ENCODE measurements at places on chromosomes 16 and 17.

- no peak for DNase-seq
These were observed 2.7 kb downstream of the DDX5 start for GRCh38 chr17:64503341-64503740.

DNA sequence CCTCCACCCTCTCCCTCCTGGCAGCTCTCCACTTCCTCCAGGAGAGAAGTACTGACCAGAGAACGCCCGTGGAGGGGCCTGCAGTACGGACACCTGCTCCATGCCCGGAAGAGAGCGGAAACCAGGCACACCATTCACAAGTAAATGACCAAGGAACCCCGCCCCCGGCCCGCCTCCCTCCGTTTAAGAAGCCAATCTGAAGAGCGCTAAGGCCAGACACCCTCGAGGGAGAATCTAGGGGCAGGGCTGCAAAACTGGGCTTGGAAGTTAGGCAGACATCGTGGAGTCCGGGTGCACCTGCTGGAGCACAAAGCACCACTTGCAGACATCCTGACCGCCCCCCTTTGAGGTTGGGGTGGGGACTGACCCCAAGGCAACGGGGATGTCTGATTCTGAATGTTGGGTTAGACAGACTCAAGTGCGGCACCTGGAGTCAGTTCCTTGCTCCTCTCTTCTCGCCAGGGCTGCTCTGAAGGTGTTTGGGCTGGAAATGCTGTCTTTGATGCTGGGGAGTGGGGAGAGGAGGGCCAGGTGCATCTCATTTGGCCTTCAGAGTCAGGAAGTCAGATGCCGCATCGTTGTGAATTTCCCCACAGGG, 964 bp upstream of the FAAP100 start:
- no peak for DNase-seq

DNA sequence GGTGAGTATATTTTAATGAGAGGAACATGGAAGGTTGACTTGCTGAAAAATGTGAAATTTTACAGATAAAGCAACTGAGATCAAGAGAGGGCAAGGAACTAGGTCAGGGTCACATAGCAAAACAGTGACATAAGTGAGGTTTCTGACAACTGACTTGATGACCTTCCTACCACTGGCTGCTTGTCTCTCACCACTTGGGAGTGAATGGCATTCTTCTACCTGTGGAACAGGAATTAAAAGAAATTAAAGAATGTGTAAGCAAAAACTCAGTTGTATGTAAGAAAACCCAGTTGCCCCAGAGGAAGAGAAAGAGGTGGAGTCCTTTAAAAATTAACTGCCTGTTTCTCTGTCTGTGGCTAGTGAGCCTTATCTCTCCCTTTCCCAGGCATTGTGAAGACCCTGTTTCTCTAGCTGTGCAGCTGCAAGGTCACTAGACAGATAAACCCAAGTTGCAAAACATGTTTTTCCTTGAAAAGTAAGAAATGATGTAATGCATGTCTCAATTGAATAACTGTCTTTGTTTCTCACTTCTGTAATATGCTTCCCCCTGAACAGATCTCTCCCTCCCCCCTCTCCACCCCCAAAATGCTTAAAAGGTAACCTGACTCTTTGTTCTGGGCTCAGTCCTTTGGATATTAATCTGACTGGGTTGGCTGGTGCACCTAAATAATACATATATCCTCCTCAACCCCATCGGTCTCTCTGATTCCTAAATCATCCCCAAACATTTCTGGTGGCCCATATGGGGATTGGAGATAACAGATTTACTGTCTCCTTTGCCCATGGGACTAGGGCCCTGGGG, 23.4 kb downstream of the ACSM1 start:
- no peak for DNase-seq

GRCh38 chr16:1982991-1983543, 926 bp upstream of the GFER start:
- DNase-seq = no peak

GRCh38 chr17:43767053-43767712, 8.6 kb upstream of the SOST start:
- no peak for DNase-seq

GRCh38 chr16:15052747-15053476, 3.0 kb downstream of the NTAN1 start:
- no peak for DNase-seq

DNA sequence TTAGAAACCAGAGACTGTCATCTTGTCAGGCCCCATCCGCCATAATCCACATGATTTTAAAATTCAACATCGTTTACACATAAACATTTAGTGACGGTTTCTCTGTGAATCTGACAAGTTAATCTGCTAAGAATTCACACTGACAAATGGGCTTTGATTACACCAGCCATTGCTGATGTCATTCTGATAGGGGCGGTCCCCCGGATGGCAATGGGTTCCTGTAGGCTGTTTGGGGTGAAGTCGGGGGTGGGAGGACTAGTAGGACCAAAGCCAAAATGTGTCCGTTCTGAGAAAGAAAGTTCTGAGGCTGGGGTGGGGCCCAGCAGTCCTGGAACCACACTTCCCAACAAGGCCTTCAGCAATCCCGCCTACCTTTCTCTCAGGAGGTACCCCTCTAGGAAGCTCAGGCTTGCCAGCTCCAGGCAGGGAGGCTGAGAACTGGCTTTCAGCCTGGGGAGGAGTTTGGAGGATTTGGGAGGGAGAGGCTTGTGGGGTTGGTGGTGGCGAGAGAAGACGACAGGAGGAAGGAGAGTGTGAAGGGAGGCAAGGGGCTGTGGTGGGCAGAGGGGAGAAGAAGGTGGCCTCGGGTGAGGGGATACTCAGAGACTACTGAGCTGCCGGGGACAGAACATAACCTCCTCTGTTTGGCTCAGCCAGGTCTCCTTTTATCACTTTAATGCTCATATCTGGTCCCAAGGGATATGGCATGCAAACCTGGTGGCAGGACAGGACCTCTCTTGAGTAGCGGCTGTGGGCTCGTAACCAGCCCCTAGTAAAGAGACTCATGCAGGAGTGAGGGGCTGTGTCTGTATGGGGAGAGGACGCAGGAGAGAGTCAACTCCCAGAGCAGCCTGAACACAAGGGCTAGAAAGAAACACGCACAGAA, 8.6 kb downstream of the HIC1 start:
- DNase-seq = no peak

- no peak for DNase-seq
These were observed 99.9 kb upstream of the FAM20A start for GRCh38 chr17:68701046-68701445.

All from non-pigmented ciliary epithelial cell (primary cell).